ENCODE measurements at places on chromosomes 1 and 21. TPM values are rescaled to one million over a fixed set of nuclear protein-coding genes. Genes with fewer than 3 reads are reported as not detected.

DNA sequence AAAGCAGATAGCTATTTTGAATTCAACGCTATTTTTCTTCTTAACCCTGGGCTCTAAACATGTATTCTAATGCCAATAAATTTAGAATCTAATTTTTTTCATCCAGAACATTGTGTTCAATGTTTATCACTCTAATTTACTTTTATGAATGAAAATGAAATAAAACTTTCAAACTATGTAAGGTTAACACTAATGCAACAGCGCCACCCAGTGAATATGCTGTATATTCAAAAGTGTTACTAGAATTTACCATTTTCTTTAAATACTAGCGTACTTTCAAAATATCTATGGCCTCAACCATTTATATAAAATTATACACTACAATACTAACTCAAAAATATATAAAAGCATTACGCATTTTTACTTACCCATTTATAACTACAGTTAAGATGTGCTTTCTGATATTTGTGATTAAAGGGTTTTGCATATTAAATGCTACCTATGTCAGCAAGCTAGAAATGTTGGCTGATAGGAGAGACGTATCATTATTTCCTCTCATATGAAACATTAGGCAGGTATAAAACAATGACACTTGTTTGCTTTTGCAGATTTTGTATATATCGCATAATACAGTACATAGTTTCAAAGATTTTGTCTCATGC is 5.9 kb upstream of the NUF2 start:
- H3K4me3 ChIP-seq: no peak overlapping the region
- peaks cover 1% of the 10 kb centered on the region for H3K36me3 ChIP-seq
- H3K4me1 ChIP-seq: peaks cover 6% of the 10 kb centered on the region
- peak; percentile 70 for DNase-seq

Gene ZBTB21
- total RNA-seq: 22.1 TPM

GRCh38 chr1:181660621-181661020 is 177.3 kb downstream of the CACNA1E start:
- no peak overlapping the region for H3K27ac ChIP-seq
- H3K4me1 ChIP-seq: no peaks in the 10 kb centered on the region
- H3K36me3 ChIP-seq: no peaks in the 10 kb centered on the region
- H3K4me3 ChIP-seq: no peak overlapping the region
- H3K27me3 ChIP-seq: peaks cover 6% of the 10 kb centered on the region

Gene RHD
- not detected for total RNA-seq

GRCh38 chr1:204480515-204480914 is 14.1 kb downstream of the PIK3C2B start:
- no peak for DNase-seq
- no peak overlapping the region for H3K27ac ChIP-seq
- H3K4me3 ChIP-seq: no peak overlapping the region
- H3K4me1 ChIP-seq: peaks cover 26% of the 10 kb centered on the region
- no peaks in the 10 kb centered on the region for H3K36me3 ChIP-seq

- no peak for DNase-seq
- no peaks in the 10 kb centered on the region for H3K4me1 ChIP-seq
- H3K27ac ChIP-seq: no peak overlapping the region
Observed at GRCh38 chr1:163537809-163538208, 216.1 kb downstream of the NUF2 start.

DNA sequence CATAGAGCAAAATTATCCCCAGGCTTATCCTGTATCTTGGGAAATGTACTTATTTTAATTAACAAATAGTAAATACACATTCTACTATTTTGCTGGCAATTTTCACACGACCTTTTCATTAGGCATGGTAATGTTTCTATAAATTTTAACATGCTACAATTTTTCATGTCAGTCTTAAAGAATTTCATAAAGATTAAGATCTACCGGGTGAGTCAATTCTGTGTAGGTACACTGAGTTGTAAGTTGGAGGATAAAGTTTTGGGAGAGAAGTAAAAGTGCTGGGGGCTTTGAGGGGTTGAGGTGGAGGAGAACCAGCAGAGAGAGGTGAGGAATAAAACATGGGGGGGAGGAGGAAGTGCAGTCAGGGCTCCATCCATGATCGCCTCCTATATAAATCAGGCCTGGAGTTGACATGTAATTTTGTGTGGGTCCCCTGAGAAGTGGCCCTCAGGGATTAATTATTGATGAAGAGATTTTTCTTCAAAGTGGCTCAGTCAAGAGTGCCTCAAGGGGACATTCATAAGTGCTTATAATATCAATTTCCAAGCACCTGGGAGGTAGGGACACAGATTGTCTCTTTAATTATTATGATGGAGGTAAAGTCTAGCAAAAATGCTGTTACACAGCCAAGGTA is 7.2 kb downstream of the DPYD start:
- peaks cover 20% of the 10 kb centered on the region for H3K36me3 ChIP-seq
- no peak overlapping the region for H3K4me3 ChIP-seq
- H3K27me3 ChIP-seq: no peaks in the 10 kb centered on the region
- H3K4me1 ChIP-seq: peaks cover 53% of the 10 kb centered on the region

GRCh38 chr1:94542088-94542870 is 720 bp upstream of the F3 start:
- H3K27me3 ChIP-seq: peaks cover 77% of the 10 kb centered on the region
- peaks cover 16% of the 10 kb centered on the region for H3K4me1 ChIP-seq
- no peak overlapping the region for H3K27ac ChIP-seq
- no peaks in the 10 kb centered on the region for H3K36me3 ChIP-seq
- no peak for DNase-seq

Gene UQCRHL
- 1.1 TPM for total RNA-seq

GRCh38 chr1:76290271-76290670 is 215.7 kb downstream of the ST6GALNAC3 start:
- no peaks in the 10 kb centered on the region for H3K36me3 ChIP-seq
- no peak for DNase-seq
- H3K4me1 ChIP-seq: peaks cover 88% of the 10 kb centered on the region
- no peak overlapping the region for H3K27ac ChIP-seq

Gene FAM72B
- total RNA-seq: 25.6 TPM

Gene CLK2
- total RNA-seq: 104 TPM

DNA sequence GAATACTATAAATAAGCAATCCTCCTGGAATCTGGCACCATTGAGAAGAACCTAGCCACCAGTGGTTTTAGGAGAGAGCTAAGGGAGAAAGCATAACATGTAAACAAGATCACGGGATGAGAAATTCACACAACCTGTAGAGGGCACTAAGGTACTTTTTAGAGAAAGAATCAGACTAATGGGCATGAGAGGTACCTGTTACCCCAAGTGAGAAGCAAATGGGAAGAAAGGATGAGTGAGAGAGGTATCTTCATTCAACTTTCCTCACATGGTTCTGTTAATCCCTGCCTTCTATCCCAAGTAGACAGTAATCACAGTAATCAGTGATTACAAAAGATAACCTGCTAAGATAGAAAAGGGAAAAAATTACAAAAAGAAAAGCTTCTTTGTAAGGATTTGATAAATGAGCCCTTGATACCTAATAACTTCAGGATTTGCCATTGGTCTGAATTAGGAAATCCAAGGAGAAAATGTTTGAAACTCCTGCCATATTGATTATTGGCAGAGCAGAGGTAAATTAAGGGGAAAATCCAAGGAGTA is 251.1 kb upstream of the ADGRL2 start:
- H3K27ac ChIP-seq: no peak overlapping the region
- no peaks in the 10 kb centered on the region for H3K36me3 ChIP-seq
- no peak overlapping the region for H3K4me3 ChIP-seq

DNA sequence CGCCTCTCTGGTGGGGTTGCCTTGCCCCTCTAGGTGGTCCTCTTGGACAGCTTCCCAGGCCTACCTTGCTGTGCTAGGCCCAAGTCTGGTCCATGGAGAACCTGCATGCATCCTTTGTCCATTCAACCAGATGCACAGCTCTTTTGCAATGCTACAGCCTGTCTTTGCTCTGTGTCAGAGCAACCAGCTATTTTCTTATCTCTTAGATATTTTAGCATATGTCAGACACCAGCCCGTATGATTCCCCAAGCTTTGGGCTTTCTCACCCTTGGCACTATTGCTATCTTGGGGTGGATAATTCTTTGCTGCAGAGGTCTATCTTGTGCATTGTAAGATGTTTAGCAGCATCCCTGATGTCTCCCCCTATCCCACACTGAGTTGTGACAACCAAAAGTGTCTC is 32.3 kb downstream of the TNN start:
- no peaks in the 10 kb centered on the region for H3K27me3 ChIP-seq
- H3K4me3 ChIP-seq: no peak overlapping the region

Gene MFN2
- 46.3 TPM for total RNA-seq

DNA sequence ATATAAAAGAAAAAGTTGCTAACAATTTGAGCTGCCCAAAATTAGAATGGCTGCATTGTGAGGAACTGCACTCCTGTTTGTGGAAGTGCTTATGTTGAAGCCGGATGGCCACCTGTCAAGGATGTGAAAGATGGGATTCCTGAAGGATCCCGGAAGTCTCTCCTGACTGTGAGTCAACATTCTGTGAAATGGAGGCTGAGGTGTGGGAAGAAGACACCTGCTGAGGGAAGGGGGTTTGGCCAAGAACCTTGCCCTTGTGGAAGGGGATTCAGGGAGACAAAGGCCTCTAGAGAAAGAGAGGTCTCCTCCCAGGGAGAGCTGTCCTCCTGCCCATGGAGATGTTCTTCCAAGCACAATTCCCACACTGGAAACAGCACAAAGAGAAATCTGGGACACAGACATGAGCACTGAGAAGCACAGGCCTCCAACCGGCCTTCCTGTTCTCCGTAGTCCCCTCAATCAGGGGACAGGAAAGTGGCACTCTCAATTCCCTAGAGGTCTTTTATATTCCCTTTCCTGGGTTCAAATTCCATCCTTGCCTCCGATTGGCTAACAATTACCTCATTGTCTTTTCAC is 70.5 kb downstream of the CD2 start:
- H3K4me3 ChIP-seq: no peak overlapping the region
- DNase-seq: no peak
- peaks cover 57% of the 10 kb centered on the region for H3K4me1 ChIP-seq
- H3K36me3 ChIP-seq: peaks cover 10% of the 10 kb centered on the region
- H3K27ac ChIP-seq: no peak overlapping the region

Gene KRTAP19-3
- total RNA-seq: not detected

DNA sequence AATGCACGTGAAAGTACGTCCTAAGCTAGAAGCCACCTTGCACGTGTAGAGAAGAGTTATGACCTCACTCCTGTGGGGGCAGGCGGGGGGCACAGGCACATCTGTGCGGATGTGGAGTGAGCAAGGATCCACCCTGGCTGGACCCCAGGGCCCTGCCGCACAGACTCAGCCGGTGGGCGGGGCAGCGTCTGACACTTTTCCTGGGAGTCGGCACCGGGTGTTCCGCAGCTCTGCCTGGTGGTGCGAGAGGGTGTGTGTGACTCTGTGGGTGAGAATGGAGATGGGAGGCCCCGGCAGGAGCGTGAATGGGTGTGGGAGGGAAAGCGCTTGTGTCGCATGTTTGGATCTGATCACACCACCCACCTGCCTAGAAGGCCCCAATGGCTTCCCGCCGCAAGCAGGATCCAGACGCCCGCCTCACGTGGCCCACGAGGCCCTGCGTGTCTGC is 29.5 kb downstream of the RAP1GAP start:
- no peaks in the 10 kb centered on the region for H3K4me1 ChIP-seq
- H3K4me3 ChIP-seq: no peak overlapping the region
- no peak for DNase-seq
- H3K27ac ChIP-seq: no peak overlapping the region
- no peaks in the 10 kb centered on the region for H3K27me3 ChIP-seq

GRCh38 chr1:58933599-58933926 is 149.7 kb upstream of the JUN start:
- no peak overlapping the region for H3K4me3 ChIP-seq
- H3K4me1 ChIP-seq: peaks cover 44% of the 10 kb centered on the region
- peaks cover 2% of the 10 kb centered on the region for H3K36me3 ChIP-seq
- no peaks in the 10 kb centered on the region for H3K27me3 ChIP-seq
- H3K27ac ChIP-seq: no peak overlapping the region

- no peaks in the 10 kb centered on the region for H3K36me3 ChIP-seq
- H3K27ac ChIP-seq: no peak overlapping the region
Observed at GRCh38 chr1:76240316-76240715, 165.8 kb downstream of the ST6GALNAC3 start.

Gene RHBDL2
- total RNA-seq: not detected

Gene MYOG
- not detected for total RNA-seq

GRCh38 chr1:168408884-168409283 is 128.2 kb downstream of the TBX19 start:
- peaks cover 42% of the 10 kb centered on the region for H3K4me1 ChIP-seq
- peak; percentile 67 for DNase-seq
- peak overlapping the region; percentile 2 for H3K4me3 ChIP-seq
- peak overlapping the region; percentile 85 for H3K27ac ChIP-seq
- peaks cover 17% of the 10 kb centered on the region for H3K36me3 ChIP-seq

DNA sequence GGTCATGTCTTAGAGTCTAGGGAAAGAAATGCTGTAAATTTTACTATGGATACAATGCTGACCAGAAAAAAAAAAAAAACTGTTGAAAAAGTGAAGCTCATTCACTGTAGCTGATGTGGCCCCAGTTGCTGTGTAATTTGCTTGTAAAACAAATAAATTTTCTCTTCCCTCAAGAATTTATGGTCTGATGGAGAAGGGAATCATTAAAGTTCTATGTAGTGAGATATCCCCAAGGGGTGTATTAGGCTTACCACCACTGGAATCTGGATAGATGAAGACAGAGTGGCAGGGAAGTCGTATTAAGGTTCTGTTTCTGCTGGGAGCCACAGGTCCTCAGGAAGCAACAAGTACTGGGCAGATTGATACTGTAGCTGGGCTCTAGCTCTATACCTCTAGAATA is 860.0 kb downstream of the LTN1 start:
- H3K4me1 ChIP-seq: no peaks in the 10 kb centered on the region
- no peaks in the 10 kb centered on the region for H3K27me3 ChIP-seq
- no peak overlapping the region for H3K27ac ChIP-seq
- H3K36me3 ChIP-seq: no peaks in the 10 kb centered on the region

DNA sequence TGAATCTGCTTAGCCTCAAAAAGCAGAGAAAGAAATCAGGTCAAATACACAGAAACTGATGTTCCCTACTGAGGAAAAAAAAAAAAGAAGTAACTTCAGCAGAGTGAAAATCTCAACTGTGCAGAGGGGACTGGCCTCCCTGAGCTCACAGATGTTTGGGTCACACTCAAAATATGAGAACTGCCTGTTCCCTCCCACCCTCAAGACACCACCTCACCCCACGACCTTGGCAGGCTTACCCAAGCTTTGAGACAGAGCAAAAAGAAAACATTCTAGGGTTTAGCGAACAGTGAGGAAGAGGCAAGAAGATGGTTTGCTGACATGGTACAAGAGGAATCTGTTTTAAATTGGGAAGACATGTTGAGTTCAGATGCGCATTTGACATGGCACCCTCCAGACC is 48.8 kb downstream of the NID1 start:
- no peaks in the 10 kb centered on the region for H3K4me1 ChIP-seq
- no peak for DNase-seq
- H3K36me3 ChIP-seq: no peaks in the 10 kb centered on the region
- H3K27me3 ChIP-seq: peaks cover 10% of the 10 kb centered on the region
- no peak overlapping the region for H3K4me3 ChIP-seq
- no peak overlapping the region for H3K27ac ChIP-seq

Gene ZNF648
- total RNA-seq: not detected

Gene CCDC30
- total RNA-seq: 1.4 TPM

GRCh38 chr1:237953238-237953637 is 62.5 kb upstream of the ZP4 start:
- H3K27ac ChIP-seq: no peak overlapping the region
- no peaks in the 10 kb centered on the region for H3K4me1 ChIP-seq
- no peak overlapping the region for H3K4me3 ChIP-seq
- no peaks in the 10 kb centered on the region for H3K27me3 ChIP-seq
- DNase-seq: no peak

Gene VWA5B1
- 0.15 TPM for total RNA-seq

Gene CD5L
- not detected for total RNA-seq

Measured in activated CD4-positive, alpha-beta T cell treated with anti-CD3 and anti-CD28 coated beads, Interleukin-2, amount 10 ng/mL, durations not matched to agents 7 days and 5 days (primary cell).